Lower lobe of right lung (tissue), 2 donors: ENCODE measurements at places on chromosomes 11 and 22. TPM values are rescaled to one million over a fixed set of nuclear protein-coding genes. Genes with fewer than 3 reads are reported as not detected.

DNA sequence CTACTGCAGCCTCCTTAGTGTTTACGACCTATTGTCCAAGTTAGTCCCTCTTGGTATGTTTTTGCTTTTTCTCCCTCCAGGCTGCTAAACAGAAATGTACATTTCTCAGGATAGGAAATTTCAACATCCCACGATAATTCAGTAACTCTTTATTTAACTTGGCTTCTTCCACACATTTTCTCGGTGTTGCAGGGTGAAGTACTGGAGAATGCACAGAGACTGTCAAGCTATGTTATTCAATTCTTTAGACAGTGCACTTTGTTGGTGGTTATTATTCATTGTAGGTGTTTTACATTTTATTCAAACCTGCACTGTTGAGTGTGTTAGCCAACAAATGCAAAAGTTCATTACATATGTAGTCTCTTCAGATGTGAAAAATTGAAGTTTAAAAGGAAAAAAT, 839.8 kb downstream of the LRRC4C start:
- no peak overlapping the region for H3K4me3 ChIP-seq
- no peaks in the 10 kb centered on the region for H3K36me3 ChIP-seq
- H3K27me3 ChIP-seq: no peaks in the 10 kb centered on the region

DNA sequence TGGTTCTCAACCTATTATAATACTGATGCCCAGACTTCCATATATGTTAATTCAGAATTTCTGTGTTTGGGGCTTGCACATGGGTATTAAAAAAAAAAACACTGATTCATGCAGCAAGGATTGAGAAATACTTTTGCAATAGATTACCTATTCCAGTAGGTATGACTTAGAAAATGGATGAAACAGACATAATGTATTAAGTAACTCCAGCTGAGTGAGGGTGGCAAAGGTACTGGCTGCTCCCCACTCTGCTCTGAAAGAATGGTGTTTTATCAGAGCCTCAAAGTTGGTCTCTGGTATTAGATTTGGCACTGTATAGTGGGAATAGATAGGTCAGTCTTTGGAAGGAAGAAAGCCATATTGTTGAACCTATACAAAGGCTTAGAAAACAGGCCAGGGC, 234.3 kb upstream of the FOLH1 start:
- no peaks in the 10 kb centered on the region for H3K36me3 ChIP-seq
- no peak for DNase-seq
- H3K27me3 ChIP-seq: no peaks in the 10 kb centered on the region
- H3K27ac ChIP-seq: no peak overlapping the region

- H3K4me1 ChIP-seq: no peaks in the 10 kb centered on the region
- H3K36me3 ChIP-seq: no peaks in the 10 kb centered on the region
- H3K27me3 ChIP-seq: no peaks in the 10 kb centered on the region
- DNase-seq: no peak
- no peak overlapping the region for H3K27ac ChIP-seq
- no peak overlapping the region for H3K4me3 ChIP-seq
Measured at GRCh38 chr11:70510571-70510970, 112.2 kb downstream of the CTTN start.

Gene DTX4
- 51.7 TPM for total RNA-seq

Gene B4GALNT4
- 0.38 TPM for total RNA-seq

Gene C11orf91
- total RNA-seq: not detected

Gene SGSM1
- 2.9 TPM for total RNA-seq

DNA sequence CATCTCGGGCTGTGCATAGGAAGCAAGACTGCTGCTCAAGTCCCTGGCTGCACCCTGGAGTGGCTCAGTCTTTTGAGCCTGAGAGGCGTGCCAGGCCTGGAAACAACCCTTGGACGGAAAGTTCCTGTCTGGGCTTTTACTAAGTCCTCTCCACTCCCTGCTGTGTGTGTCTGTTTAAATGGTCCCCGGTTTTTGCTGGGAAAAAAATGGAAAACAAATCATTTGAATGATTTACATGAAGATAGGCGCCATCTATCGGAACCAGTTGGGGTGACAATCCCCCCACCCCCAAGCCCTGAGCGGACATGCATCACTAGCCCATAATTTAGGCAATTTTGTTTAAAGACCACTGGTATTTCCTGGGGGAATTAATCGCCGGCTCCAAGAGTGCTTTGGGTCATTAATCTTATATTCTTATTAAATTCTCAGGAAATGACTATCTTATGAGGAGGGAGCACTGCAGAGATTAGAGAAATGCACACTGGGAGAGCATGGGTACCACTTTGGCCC, 2.7 kb upstream of the GAB2 start:
- peak; percentile 70 for DNase-seq
- H3K4me3 ChIP-seq: no peak overlapping the region
- peak overlapping the region; percentile 97 for H3K27ac ChIP-seq
- peaks cover 42% of the 10 kb centered on the region for H3K4me1 ChIP-seq
- no peaks in the 10 kb centered on the region for H3K27me3 ChIP-seq

Gene OR52H1
- 0.35 TPM for total RNA-seq

DNA sequence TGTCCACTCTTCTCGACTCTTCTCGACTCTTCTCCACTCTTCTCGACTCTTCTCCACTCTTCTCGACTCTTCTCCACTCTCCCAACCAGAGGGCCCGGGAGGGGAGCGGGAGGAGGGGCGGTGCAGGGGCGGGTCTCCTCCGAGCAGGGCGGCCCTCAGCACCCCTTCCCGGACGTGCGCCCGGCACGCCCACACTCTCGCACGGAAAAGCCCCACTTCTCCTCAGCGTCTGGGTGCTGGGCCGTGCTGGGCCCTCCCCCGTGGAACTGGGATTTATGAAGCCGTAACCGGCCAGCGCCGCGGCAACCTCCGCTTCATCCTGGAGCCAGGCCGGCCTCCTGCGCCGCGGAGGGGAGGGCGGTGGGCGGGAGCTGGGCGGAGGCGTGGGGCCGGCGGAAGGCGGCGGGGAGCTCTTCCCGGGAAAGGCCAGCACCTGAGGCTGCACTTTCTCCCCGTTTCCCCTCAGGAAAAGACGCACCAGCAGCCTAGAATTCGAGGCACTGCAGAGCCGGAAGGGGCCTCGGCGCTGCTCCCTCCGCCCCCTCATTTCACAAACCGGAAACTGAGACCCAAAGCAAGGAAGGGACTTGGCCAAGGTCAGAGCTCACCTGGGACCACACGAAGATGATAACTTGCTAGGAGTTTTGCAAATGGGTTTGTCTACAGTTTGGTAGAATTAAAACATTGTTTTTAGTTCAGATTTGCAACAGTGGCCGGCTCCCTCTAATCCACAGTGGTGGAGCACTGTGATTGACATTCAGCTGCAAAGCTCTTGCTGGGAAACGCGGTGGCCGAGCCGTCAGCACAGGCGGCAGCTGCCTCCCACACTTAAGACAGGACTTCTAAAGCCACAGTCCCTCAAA, 31.6 kb upstream of the JAM3 start:
- peak overlapping the region; percentile 73 for H3K4me3 ChIP-seq
- peaks cover 48% of the 10 kb centered on the region for H3K4me1 ChIP-seq
- H3K27ac ChIP-seq: peak overlapping the region; percentile 87
- no peaks in the 10 kb centered on the region for H3K36me3 ChIP-seq
- peak; percentile 78 for DNase-seq

GRCh38 chr22:33325232-33326004, 267.2 kb upstream of the SYN3 start:
- no peaks in the 10 kb centered on the region for H3K4me1 ChIP-seq
- DNase-seq: no peak
- H3K27ac ChIP-seq: no peak overlapping the region
- no peaks in the 10 kb centered on the region for H3K27me3 ChIP-seq

DNA sequence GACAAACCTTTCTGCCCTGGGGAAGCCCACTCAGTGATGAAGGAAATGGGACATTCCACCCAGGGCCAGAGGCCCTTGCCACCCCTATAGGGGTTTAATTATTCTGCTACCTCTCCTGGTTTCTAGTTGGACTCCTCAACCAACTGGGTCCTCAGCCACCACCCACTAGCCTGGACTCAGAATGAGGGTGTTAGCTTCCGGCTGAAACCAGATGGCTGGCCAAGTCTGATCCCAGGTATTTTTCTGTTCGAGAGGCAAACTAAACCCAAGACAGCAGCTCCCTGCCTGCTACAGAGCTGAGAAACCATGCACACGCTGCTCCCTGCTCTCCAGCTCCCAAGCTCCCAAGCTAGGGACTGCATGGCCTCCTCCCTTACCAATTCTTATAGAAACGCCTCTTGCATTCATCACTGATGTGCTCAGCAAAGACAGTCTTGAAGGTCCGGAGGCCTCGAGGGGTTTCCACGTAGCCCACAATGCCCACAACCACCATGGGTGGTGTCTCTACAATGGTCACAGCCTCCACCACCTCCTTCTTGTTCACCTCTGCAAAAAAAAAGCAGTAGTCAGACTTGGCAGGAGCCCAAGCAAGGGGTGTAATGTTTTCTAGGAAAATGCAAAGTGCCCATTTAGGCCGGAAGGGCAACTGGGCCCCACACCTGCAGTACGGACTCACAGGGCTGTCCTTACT, 2.2 kb downstream of the RPL3 start:
- H3K27me3 ChIP-seq: no peaks in the 10 kb centered on the region
- peaks cover 55% of the 10 kb centered on the region for H3K4me1 ChIP-seq
- peaks cover 60% of the 10 kb centered on the region for H3K36me3 ChIP-seq
- H3K27ac ChIP-seq: peak overlapping the region; percentile 97

DNA sequence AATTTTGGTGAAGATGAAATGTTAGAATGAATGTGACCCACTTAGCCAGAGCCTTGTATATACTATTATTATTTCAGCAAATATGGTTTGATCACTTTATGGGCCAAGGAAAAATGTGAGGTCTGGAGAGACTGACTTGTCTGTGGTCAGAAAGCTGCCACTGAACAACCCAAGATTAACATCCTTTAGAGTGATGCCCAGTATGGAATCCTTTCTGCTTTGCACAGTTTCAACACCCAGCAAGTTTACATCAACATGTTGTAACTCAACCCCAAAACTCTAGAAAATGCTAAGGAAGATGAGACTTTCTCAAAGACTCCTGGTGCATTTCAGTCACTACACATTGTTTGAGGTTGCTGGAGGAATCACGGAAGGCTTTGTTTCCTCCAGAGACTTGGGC, 107.7 kb downstream of the SNX19 start:
- H3K36me3 ChIP-seq: no peaks in the 10 kb centered on the region
- no peak overlapping the region for H3K27ac ChIP-seq
